Brain microvascular endothelial cell (primary cell): ENCODE measurements at places on chromosomes 3 and 15.

DNA sequence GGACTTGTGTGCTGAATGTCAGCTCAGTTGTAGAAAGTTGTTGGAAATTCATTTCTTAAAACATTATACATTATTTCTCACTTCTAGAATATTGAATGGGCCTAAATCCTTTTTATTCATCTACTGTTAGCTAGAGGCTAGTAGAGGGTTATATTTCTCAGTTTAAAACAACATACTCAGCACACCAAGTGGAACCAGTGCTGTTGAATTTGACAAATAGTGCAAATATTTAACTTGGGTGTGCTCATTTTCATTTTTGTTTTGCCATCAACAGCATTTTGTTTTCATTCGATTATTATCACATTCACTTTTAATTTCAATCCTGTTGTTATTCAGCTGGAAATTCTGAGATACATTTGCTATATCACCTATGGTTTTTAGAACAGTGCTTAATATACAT is 269.4 kb upstream of the PEX5L start:
- no peak for DNase-seq

- no peak for DNase-seq
Measured at GRCh38 chr3:111619833-111620232, 24.7 kb upstream of the ZBED2 start.

DNA sequence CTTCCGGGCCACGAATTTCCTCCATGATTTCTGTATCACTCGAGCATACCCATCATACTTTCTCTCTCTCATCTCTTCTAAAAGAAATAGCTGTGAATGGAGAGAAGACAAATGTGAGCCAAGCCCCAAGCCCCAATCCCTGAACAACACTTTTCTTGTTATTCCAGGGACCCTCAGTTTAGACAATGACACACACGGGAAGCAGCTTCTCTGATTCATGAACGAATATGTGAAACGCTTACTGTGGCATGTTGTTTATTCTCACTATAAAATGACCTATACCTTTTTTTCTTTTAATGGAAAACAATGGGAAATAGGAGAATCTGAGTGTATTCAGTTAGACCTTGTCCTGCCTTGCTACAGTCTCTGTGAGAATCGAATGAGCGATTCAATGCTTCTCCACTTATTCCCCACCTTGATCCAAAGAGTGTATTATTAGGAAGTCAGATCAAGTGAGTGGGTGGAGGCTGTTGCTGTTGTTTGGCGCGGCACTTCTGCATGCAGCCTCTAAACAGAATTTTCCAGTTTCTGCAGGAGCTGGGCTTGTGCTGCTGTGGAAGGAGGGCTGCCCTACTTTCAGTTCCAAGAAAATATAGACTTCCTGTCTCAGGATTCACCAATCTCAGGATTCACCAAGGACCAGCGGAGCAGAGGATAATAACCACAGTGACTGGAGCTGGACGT is 32.4 kb upstream of the LDHAL6B start:
- peak; percentile 36 for DNase-seq

GRCh38 chr15:87746333-87746732 is 510.2 kb downstream of the NTRK3 start:
- no peak for DNase-seq

- DNase-seq, result no peak
Measured at GRCh38 chr3:62028236-62028635, 345.1 kb downstream of the FEZF2 start.

GRCh38 chr3:192038726-192039125 is 577.8 kb downstream of the PYDC2 start:
- no peak for DNase-seq

GRCh38 chr3:190560013-190560895 is 46.4 kb downstream of the IL1RAP start:
- no peak for DNase-seq

GRCh38 chr15:45231132-45231531 is 20.9 kb upstream of the SLC28A2 start:
- DNase-seq, result no peak

DNA sequence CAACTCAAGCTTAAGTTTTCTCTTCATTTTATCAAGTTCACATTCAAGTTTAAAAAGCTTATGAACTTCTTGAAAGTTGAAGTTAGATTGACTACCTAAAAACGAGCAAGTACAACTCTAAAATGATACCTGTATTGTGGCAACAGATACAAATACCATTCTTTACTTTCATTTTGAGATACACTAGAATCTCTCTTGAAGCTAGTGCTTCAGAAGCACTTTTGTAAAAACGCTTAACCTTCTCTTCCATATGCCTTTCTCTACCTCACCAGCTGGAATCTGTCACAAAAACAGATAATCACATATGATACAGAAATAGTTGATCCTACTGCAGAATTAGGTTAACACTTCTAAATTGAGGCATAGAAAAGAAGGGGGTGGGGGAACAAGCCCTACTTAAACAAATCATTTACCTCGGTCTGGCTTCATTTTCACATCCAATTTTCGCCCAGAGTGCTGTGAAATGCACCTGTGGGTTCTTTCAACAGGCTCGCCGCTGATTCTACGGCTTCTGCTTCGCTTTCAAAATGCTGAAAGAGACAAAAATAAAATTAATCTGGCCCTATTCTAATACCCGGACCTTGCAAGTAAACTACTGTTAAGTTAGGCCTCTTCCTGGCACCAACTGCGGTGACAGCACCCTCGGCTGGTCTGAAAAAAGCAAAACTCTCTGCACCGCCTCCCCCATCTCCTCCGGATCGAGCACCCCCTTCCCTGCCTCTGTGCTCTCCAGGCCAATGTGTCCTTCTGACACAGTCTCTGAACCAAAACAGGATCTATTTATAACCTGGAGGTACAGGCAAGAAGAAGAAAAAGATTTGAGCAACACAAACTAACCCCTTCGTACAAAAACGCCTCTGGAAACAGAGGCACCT is 1.4 kb downstream of the ATOSA start:
- DNase-seq, result peak; percentile 36

DNA sequence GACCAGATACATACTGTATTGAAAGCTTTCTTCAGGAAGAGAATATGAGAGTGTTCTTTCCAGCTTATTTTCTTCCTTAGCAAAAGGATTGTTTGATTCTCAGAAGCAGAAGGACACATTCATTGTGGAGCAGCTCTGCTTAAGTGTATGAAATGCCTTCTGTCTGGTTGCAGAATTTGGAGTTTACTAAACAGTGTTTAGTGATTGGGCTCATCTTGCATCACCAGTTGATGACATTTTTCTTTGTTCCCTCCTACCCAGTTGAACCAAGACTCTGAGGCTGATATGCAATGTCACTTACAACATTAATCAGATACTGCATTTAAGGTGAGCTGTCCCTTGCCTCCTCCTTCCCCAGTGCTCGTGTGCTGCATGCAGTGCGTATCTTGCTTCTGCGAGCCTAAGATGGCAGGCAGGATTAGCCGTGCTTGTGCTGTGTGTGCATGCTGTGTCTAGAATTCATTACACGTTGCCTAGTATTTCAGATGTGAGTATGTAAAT is 18.4 kb downstream of the ZBTB38 start:
- DNase-seq, result no peak

GRCh38 chr15:60344987-60345386 is 52.8 kb downstream of the ANXA2 start:
- no peak for DNase-seq

GRCh38 chr3:111695636-111696117 is 100.5 kb upstream of the ZBED2 start:
- DNase-seq, result peak; percentile 84

- DNase-seq, result no peak
Measured at GRCh38 chr3:191119415-191120295, 79.4 kb upstream of the OSTN start.

DNA sequence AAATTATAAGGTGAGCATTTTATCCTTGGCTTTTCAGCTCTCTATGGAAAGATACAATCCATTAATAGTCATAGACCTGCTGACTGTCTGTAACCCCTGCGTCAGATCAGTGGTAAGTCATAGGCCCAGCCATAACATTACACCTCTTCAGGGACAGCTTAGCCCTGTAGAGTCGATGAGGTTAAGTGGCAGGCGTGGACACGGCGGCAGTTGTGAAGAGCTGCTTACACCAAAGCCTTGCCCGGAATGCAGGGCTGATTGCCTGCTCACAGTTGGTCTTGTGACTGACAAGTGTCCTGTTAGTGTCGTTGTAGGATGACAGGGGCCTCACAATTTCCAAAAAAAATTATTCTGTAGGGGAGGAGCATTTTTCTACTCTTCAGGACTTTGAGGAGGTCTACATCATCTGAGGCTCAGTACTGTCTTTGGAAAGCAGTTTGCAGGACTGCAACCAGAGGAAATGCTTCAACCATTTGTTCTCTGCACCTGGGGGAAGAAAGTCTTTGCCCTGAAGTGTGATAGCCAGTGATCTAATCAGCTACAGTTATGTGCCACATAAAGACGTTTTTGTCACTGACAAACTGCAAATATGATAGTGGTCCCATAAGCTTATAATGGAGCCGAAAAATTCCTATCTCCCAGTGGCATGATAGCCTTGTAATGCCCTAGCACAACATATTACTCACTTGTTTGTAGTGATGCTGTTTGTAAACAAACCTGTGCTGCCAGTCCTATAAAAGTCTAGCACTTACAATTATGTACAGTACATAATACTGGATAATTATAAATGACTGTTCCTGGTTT is 14.9 kb upstream of the SELENOT start:
- DNase-seq, result no peak

GRCh38 chr3:128698211-128699047 is 27.6 kb upstream of the RAB7A start:
- no peak for DNase-seq

DNA sequence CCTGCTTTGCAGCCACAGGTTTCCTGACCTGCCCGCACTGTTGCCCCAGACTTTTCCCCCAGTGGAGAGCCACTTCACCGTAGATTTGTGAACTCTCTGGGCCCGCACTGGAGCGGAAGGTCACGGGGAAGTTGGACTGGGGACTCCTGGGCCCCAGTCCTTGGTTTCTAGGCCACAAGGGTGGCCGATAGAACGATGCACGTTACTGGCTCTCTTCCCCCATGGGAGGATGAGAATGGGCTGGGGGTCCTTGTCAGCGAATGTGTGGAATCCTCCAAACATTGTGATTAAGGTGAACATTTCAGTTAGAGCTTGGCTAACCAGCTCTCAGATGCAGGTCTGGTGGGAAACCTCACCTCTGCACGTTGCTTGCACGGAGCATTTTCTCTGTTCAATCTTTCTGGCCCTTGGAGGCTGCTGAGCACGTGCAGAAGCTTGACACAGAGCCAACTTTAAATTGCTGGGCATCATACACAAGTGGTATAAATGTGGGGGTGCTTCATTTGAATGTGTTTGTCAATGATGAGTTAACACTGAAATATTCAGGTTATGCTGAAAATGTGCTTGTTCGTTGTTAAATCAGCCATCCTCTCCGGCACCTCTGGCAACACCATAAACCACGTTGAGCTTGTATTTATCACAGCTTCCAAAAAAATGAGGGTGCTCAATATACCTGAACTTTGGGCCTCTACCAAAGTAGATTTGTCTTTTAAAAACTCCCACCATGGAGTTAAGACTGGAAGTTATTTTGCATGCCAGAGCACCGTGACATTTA is 976 bp downstream of the DIS3L start:
- peak; percentile 39 for DNase-seq

DNA sequence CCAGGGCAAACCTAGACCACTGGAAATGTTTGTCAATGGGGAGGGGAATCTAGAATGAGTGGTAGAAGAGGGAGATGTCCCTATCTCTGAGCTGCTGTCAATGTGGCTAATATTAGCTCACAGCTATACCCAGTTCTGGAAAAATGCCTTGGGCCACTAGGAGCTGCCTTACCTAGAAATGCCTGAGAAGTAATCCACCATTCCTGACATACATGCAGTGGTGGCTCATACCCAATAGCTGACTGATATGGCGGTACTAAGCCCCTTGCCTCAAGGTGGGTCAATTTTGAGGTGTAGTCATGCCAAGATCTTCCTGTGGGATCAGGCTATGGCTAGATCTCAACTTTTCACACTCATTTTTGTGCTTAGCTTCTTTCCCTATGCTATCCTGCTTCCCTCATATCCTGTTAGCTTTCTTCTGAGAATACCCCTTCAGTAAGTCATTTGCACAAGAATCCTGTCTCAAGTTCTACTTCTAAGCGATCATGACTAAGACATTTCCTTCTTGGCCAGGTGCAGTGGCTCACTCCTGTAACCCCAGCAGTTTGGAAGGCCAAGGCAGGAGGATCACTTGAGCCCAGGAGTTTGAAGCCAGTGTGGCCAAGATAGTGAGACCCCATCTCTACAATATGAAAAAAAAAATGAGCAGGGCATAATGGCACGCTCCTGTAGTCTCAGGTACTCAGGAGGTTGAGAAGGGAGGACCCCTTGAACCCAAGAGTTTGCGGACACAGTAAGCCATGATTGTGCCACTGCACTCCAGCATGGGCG is 49.1 kb upstream of the RFX7 start:
- no peak for DNase-seq

DNA sequence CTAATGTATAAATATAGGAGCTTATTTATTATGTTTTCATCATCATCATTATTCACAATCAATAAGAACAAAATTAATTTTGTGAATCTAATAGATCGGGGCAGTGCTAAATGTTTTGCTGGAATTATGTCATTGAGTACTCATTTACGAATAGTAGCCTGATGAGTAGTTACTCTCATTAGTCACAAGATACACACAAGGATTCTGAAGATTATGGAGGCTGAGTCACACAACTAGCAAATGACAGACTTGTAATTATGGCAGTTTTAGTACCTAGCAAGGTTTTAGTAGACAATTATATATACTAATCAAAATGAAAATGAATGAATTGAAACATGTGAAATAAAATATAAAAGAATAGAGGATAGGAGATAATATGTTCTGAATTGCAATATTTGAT is 954.2 kb downstream of the CADM2 start:
- no peak for DNase-seq

- no peak for DNase-seq
Measured at GRCh38 chr3:179769411-179770247, 116.8 kb downstream of the USP13 start.

GRCh38 chr3:62631488-62631887 is 243.7 kb downstream of the CADPS start:
- DNase-seq, result no peak

DNA sequence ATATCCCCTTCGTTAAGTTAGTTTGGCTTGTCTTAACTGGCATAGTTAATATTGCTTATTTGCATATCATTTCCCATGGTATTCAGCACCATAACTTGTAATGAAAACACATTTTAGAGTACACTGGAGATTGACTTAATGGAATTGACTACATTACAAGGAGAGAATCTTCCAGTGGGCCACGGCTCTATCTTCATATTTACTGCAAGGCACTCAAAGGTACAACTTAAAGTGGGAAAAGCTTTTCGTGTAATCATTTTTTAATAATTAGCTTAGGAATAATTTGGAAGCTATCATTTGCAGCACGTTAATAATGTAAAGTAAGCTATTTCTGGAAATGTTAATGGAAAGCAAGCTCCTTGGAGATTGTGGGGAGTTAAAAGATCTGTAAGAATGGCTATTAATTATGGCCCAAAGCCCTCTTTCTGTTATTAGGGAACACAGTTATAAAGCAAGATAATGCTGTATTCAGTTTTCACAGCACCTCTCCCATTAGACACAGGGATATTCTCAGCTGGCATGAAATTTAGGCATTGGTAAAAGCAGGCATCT is 551.5 kb upstream of the RGMA start:
- DNase-seq, result no peak

GRCh38 chr15:31336593-31337295 is 10.1 kb downstream of the KLF13 start:
- DNase-seq, result no peak

- DNase-seq, result no peak
Measured at GRCh38 chr3:177396733-177397132, 199.5 kb upstream of the TBL1XR1 start.
